ENCODE measurements at places on chromosomes 16 and 17.

DNA sequence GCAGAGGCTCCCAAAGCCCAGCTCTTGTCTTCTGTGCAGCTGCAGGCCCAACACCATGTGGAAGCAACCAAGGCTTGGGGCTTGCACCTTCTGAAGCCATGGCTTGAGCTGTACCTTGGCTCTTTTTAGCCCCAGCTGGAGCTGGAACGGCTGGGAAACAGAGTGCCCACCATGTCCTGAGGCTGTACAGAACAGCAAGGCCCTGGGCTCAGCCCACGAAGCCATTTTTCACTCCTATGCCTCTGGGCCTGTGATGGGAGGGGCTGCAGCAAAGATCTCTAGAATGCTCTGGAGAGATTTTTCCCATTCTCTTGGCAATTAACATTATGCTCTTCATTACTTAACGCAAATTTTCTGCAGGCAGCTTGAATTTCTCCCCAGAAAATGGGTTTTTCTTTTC is 68.1 kb downstream of the CDRT15 start:
- no peak for DNase-seq

DNA sequence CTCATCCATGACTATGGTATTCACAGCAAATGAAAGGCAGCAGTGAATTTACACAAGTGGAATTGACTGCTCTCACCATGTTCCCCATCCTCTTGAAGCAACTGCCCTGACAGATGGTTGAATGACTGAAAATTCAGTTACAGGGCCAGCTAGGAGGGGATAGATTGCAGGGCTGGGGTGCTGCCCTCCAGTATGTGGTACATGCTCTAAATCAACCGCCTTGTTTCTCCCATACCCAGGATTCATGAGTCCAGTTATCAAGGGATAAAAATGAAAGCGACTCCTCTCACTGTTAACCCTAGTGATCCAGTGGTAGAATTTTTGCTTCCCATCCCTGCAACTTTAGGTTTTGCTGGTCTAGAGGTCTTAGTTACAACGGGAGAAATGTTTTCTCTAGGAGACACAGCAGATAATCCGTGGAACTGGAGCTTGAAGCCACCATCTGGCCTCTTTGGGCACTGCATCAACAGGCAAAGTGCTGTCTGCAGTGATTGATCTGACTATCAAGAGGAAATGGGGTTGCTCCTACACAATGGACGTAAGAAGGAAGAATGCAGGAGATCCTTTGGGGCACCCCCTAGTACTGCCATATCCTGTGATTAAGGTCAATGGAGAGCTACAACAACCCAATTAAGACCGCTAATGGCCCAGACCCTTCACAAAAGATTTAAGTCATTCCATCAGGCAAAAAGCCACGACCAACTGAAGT is 32.0 kb downstream of the SCPEP1 start:
- DNase-seq = peak; percentile 60

GRCh38 chr16:53045341-53046220 is 7.1 kb downstream of the CHD9NB start:
- DNase-seq = no peak

DNA sequence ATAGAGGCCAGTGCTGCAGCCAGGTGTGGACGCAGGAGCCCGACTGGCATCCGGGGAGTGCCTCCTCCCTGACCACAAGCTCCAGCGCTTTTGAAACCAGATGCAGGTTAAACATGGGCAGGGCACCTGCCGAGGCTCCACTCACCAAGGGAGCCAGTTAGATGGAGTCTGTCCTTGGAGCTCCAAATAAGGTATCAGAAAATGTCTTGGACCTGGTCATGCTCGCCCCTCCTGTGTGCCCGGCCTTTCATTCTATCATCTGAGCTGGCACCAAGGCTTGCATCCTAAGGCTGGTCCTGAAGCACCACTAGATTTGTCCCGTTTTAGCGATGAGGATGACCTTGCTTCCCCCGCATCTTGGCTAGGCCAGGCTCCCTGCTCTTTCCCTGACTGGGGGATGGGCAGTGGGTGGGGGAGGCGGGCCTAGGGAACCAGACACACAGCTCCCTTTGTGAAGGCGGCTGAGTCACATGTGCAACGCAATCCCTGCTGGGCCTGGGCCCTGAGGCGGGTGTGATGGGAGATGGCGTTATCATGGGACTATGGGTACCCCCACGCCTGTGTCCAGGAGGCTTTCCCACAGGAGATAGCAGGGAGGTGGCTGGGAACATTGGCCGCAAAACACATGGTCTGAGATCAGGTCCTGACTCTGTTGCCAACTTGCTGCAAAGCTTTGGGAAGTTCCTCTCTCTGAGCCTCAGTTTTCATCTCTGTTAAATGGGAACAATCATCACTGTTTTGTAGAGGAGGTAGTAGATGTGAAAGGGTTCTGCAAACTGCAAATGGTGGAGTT is 5.0 kb upstream of the ADGRG1 start:
- DNase-seq = peak; percentile 69

GRCh38 chr16:9135797-9136196 is 44.4 kb downstream of the HAPSTR1 start:
- DNase-seq = no peak

- no peak for DNase-seq
These were observed 21.1 kb downstream of the IST1 start for GRCh38 chr16:71916397-71916920.

DNA sequence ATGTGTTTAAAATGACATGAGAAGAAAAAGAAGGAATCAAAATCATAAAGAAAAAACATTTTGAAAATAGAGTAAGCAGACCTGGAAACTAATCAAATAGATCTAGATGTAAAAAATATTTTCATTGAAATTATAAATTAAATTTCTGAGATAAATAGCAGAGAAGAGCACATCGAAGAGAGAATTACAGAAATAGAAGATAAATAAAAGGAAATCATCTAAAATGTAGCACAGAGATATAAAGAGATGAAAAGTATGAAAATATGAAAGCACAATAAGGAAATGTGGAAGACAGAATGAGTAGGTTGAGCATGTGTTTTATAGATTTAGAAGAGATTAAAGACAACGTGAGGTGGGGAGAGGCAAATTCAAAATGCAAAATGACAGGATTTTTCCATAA is 130.9 kb upstream of the SEC14L1 start:
- DNase-seq = no peak

- no peak for DNase-seq
These were observed 73.1 kb upstream of the CES5A start for GRCh38 chr16:55948230-55948629.

GRCh38 chr17:13030459-13031300 is 12.9 kb upstream of the ELAC2 start:
- peak; percentile 66 for DNase-seq
